ENCODE measurements at places on chromosomes 13 and 19. TPM values are rescaled to one million over a fixed set of nuclear protein-coding genes. Genes with fewer than 3 reads are reported as not detected.
A peak's percentile ranks its signal among the peaks of the same experiment; 100 is the strongest.

Gene COL4A2
- 247 TPM for total RNA-seq

- no peak for DNase-seq
Measured at GRCh38 chr13:95954266-95954665, 98.9 kb downstream of the UGGT2 start.

DNA sequence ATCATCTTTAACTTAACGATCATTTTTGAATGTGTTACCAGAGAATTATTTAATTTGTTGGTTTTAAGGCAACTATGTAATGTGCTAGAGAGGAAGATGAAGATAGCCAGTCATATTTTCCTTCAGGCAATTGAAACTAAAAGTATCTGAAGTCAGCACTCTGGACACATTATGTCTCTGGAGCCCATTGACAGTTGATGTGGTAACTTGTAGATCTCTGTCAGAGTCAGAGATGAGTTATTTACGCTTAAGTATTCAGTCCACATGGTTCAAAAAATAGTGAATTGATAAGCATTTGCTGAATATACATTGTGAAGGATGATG, 2.1 kb downstream of the ZMYM2 start:
- no peak for DNase-seq

Gene SLC6A16
- not detected for total RNA-seq

DNA sequence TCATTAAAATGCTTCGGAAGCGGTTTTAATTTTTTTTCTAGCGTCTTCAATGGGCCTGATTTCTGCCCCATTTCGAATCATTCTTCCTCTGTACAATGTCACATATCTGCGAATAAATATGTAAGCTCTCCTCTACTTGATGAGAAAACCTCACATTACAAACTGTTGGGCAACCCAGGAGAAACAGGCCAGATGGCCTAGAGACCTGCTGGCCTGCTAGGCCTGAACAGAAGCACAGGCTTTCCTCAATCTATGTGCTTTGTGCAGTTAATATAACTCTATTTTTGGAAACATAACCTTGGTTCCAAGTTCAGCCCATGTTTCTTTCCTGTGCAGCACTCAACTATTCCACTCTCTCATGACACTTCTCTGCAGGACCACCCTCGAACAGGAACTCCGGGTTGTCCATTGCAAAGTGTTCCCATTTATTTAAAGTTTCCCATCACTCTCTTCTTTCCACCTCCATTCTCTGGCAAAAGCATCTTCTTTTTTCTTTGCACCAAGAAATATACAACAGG, 42.0 kb downstream of the DCLK1 start:
- no peak for DNase-seq

DNA sequence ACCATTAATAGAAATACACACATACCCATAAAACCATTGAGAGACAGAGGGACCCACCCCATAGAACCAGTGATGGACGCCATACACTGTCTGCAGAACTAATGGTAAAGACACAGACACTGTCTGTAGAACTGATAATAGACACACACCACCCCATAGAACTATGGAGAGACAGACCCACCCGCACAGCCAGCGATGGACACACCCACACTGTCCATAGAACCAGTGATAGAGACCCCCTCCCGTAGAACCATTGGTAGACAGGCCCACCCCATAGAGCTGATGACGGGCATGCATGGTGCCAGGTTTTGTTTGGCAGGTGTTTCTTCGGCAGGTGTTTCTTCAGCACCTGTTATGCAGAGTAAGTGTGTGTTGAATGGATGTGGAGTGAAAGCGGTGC, 88.3 kb upstream of the TEX29 start:
- DNase-seq: no peak

Gene SRRM5
- total RNA-seq: not detected

- no peak for DNase-seq
Measured at GRCh38 chr13:35502456-35502855, 26.0 kb upstream of the MAB21L1 start.

Gene RFXANK
- 109 TPM for total RNA-seq

Gene CYP4F3
- total RNA-seq: not detected

- DNase-seq: no peak
Measured at GRCh38 chr19:13972368-13973155, 20.3 kb downstream of the DCAF15 start.

Gene PTH2
- not detected for total RNA-seq

DNA sequence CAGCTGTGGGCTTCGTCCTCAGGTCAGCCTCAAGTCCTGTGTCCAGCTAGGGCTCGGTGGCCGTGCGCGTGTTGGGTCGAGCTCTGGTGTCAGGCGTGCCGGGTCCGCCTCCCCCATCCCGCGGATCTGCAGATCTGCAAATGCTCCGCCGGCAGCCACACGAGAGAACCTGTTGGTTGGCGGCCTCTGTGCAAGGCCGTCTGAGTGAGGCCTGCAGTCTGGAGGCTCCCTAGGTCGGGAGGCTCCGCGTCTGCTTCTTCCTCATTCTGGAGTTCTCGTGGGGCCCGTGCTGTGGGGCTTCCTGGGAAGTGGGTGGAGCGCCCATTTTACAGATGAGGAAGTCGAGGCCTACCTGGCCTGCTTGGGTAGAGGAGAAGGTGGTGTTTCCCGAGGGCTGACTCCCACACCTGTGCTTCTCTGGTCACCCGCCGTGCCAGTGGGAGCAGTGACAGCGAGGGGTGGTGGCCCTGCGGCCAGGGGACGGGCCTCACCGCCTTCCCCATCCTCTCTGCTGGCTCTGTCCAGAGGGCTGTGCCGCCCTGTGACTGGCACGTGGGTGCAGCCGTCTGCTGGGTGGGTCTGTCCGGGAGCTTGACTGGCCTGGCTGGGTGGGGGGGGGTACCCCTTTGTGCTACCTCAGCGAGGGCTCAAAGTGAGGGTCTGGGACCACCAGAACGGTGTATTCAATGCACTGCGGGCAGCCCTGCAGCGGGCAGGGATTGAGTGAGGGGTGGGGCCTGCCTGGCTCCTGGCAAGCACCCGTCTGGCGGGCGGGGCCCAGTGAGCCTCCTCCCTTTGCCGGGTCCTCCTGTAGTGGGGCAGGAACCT, 3.3 kb downstream of the CSNK1G2 start:
- no peak for DNase-seq

DNA sequence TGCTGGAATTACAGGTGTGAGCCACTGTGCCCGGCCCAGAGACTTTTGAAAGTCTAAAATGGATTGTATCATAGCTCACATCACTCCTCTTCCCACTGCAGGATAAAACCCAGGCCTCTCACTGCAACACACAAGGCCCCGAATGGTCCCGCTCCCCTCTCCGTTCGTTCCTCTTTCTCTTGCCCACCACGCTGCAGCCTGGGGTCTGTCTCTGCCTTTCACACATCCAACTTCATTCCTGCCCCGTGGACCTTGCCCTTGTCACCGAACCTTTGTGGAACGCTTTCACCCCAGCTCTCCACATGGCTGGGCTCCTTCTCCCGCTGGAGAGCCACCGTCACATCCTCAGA, 42.6 kb downstream of the NFIC start:
- no peak for DNase-seq

Gene LRRC8E
- 8.5 TPM for total RNA-seq

DNA sequence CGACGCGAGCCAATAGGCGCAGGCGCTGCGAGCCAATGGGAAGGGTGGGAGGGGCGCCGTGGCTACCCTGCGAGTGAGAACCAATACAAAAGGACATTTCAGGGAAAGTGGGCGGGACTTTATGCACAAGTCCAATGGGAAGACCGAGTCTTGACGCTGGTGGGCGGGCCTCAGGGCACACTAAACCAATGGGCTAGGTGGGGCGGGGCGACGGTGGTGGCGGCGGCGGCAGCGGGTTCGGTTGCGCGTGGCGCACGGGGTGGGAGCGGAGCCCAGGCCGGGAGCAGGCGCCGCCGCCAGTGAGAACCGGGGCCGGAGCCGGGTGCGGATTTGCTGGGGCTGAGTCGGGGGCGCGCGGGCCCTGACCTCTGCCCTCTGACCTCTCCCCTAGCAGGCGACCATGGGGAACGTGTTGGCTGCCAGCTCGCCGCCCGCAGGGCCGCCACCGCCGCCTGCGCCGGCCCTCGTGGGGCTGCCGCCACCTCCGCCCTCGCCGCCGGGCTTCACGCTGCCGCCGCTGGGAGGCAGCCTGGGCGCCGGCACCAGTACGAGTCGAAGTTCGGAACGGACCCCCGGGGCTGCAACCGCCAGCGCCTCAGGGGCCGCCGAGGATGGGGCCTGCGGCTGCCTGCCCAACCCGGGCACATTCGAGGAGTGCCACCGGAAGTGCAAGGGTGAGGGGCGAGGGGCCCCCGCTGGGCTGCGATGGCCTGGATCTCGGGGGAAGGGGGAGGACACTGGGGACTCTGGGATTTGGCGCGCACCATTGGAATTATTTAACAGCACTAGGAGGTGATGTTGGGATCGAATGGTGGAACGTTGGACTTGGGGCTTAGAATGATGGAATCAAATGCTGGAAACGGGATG, at the start of gene TOMM40:
TOMM40 (plus strand) TSS at position 239 of the 867 bp plus-strand sequence; CDS start at position 401, 162 bp downstream.
- DNase-seq: no peak

DNA sequence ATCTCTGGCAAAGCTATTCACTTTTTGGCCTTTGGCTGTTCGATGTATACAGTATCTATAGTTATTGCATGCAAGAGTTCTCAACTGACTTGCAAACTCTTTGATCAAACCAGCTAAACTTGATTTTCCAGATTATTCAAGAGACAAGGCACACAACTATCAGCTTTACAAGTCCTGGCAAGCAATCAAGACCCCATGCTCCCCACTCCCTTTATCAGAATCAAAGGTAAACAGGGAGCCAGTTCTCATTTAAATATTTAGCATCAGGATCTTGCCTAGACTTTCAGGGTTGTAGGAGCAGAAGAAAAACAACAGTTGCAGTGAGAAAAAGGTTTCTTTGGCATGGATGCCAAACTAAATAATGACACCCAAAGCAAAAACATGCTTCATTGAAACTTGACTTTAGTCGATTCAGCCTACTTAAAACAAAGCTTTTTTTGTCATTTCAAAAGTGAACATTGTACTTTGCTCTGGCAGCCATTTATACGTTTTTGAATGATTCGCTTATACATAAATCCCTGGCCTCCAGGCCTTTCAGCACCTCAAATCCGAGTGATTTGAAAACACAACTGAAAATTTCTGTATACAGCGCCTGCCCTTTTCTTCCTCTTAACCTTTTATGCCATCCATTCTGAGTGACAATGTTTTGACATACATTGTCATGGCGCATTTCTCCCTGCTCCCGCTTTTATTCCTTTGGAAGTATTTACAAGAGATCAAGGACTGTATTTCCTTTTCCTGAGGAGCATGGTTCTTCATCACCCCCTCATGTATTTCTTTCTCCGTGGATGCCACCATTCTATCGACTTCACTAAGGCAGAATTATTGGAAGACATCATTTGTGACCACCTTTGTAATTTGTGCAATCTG, 340.8 kb downstream of the KLF5 start:
- DNase-seq: no peak

DNA sequence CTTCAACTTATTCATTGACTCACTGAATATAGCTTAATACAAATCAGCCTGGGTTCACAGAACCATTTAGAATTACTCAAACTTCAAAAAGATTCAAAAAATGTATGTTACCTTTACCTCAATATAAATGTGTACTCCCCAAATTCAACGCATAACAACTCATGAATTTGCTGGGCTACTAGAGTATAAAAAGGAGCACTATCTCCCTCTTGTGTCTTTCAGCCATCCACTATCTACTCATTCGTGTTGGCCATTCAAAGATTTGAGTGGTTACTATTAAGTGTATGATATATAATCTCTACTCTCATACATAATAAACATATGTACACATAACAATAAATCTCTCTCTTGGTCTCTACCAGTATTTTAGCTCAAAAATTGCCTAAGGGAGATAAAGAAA, 20.3 kb downstream of the INTS6 start:
- DNase-seq: no peak

DNA sequence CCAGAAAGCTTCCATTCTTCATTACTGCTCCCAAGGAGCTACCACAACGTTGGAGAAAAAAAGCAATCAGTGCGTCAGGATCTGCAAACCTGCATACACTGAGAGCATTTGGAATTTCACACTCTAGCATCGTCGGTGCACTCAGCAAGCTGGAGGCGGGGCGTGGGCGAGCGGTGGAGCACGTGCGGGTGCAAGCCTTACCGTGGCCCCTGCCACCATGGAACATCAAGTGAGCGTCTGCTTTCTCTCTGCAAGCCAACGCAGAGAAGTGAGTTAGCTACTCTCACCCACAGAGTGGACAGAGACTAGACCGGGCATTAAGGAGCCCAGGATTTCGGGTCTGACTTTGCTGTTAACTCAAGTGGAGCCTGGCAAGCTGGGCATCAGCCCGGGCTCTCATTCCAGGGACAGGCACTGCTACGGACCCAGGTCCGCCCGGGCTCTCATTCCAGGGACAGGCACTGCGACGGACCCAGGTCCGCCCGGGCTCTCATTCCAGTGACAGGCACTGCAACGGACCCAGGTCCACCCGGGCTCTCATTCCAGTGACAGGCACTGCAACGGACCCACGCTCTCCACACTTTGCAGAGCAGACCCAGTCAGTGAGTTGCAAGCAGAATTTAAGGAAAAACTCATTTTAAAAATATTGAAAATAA, 124.1 kb upstream of the SPACA7 start:
- no peak for DNase-seq

DNA sequence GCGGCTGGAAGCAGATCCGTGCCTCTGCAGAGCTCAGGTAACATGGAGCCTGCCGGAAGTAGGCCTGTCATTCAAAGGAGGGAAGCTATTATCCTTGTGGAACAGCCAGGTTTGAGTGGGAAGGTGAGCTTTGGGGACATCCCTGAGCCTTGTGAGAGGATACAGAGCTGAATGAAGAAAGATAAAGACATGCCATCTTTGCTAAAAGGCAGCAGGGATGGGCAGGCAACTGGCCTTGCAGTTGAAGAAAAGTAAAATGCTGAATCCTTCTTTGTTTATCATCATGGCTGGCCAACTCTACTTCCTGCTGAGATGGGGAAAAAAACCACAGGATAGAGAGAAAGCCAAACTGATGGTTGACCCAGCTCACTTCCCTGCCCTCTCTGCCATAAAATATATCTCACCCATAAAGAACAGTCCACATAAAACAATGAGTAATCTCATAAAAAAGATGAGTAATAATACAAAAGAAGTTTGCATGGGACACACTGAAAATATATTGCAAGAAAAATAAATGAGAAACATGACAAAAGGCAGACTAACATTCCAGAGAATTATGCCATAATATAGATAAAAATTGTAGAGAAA, 226.3 kb downstream of the DLEU7 start:
- DNase-seq: peak; percentile 82

Gene PCDH8
- total RNA-seq: 1.3 TPM

Gene LAIR1
- total RNA-seq: not detected

- peak; percentile 94 for DNase-seq
Measured at GRCh38 chr19:53192771-53193534, at the start of gene ZNF665. TSS of gene ZNF665 (minus strand) at chr19:53193358. CDS start at chr19:53182898, 10,460 bp downstream.

Gene LRRC63
- total RNA-seq: not detected

- DNase-seq: peak; percentile 66
Measured at GRCh38 chr19:4456843-4457653, 546 bp downstream of the UBXN6 start.
